ENCODE measurements at places on chromosomes 1 and 21. TPM values are rescaled to one million over a fixed set of nuclear protein-coding genes. Genes with fewer than 3 reads are reported as not detected.

- DNase-seq = no peak
Observed at GRCh38 chr1:206939131-206939530, 7.1 kb downstream of the PIGR start.

The OR2L13 gene
- not detected for total RNA-seq

DNA sequence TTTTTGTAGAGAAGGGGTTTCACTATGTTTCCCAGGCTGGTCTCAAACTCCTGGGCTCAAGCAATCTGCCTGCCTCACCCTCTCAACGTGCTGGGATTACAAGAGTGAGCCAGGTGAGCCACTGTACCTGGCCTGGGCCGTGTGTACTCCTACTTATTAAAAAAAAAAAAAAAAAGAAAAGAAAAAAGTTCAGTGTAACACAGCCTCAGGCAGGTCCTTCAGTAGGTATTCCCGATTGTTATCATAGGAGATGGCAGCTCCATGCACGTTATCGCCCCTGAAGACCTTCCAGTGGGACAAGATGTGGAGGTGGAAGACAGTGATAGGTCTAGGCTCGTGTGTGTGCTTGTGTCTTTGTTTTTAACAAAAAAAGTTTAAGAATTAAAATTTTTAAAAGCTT lies 3.3 kb downstream of the ECHDC2 start:
- no peak for DNase-seq

The OXCT2 gene
- total RNA-seq = 1.7 TPM

GRCh38 chr1:46749404-46749803 lies 30.5 kb upstream of the EFCAB14 start:
- DNase-seq = no peak

The SYT14 gene
- 3.9 TPM for total RNA-seq

- no peak for DNase-seq
Observed at GRCh38 chr1:209607102-209607794, 23.7 kb downstream of the CAMK1G start.

Measured in fibroblast of villous mesenchyme (primary cell).